ENCODE measurements at places on chromosomes 6 and 20.

DNA sequence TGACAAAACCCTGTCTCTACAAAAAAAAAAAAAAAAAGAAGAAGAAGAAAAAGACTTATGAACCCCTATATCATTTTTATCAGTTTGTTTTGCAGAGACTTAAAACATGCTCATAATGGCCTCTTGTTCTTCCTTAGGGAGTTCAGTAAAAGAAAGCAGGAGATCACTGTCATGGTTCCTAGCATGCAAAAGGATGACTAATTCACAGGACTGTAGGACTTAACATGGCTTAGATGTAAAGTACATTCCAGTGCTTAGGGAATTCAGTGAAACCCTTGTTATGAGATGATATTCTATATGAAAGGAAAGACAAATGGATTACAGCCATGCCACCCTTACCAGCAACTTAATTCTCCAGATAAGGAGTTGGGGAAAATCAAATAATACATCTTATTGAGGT lies 29.5 kb downstream of the EEF1A1 start:
- DNase-seq, result no peak

GRCh38 chr20:38805958-38806854 lies 709 bp downstream of the PPP1R16B start:
- peak; percentile 47 for DNase-seq

DNA sequence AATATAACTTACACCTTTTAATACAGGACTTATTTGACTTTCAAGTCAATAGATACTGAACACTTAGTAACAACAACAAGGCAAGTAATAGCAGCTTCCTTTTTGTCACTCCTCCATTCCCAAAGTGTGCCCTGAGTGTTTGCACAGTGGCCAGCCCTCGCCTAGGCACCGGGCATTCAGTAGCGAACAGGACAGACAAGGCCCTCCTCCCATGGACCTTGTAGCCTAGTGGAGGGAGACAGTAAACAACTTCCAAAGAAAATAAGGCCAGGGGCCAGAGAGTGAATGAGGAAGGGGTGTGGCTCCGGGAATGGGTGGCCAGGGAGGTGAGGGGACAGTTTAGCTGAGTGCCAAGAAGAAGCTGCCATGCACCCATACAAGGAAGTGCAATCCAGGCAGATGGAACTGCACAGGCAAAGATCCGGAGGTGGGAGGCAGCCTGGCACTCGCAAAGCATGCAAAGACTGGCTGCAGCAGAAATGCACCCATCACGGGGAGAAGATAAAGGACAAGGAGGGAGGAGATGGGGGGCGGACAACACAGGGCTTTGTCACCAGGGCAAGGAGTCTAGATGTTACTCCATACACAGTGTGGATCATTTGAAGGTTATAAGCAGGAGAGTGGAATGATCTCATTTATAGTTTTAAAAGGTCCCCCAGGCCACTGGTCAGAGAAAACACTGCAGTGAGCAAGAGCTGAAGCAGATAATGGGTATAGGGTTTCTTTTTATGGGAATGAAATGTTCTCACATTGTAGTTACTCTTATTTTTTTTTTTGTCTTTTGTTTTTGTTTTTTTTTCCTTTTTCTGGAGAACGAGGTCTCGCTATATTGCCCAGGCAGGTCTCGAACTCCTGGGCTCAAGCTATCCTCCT lies 32.2 kb downstream of the ATP9A start:
- no peak for DNase-seq

DNA sequence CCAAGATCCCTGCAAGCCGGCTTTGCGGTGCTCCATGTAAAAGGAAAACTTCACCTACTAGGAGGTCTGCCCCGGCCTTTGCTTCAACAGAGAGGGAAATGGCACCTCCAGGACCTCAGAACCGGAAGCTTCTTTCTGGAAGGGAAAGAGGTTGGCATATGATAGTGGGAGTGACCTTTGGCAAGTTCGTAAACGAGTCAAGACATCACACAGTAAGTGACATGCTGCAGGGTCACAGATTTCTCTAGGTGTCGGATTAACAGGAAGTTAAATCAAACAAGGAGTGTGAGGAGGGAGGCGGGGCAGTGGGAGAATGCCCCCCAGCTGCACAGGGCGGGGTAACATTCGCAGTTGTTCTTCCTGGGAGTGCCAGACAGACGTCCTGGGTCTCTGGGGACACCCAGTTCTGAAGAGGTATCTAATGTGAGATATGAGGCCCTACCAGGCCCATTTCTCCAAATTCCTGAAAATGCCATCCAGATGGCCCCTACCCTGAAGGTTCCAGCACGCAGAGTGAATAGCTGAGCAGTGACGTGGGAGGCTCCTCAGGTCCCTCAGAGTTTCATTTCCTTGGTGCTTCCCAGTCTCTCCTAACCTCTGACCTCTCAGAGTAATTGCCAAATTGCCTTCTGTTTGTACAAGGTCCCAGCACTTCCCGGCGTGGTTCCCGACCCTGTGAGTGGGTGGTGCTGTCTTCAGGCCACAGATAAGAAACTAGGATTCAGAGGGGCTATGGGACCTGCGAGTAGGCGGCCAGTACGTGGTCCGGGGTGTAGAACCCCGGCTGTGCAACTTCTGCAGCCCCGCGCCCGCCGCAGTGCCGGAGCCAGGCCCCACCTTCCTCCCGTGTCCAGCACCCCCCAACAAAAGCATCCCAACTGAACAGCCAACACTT lies 1.9 kb downstream of the RRBP1 start:
- peak; percentile 81 for DNase-seq

- DNase-seq, result no peak
Observed at GRCh38 chr20:47067776-47068175, 173.1 kb downstream of the EYA2 start.
